ENCODE measurements at places on chromosomes 6 and 20.

DNA sequence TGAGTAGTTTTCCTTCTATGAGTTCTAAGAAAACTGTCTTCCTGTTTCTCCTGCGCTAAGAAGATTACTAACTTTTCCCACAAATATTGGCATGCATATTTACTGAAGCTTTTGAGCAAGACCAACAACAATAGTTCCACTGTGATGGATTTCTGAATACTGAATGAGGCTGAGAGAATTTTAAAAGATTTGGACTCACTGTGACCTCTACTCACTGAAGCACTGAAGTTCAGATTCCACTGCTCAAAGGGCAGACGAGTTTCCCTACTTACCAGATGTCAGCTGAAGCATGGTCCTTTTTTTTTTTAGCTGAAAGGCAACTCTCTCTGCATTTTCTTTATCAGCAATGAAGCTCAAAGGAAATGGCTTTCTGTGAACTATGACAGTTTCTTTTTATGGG lies 718.5 kb downstream of the RFPL4B start:
- no peak for DNase-seq

- no peak for DNase-seq
These were observed 2.4 kb downstream of the CTCFL start for GRCh38 chr20:57522380-57523140.

GRCh38 chr6:4394786-4395185 lies 259.4 kb upstream of the ECI2 start:
- DNase-seq: no peak

GRCh38 chr6:166336847-166337246 lies 5.5 kb downstream of the SFT2D1 start:
- DNase-seq: no peak

DNA sequence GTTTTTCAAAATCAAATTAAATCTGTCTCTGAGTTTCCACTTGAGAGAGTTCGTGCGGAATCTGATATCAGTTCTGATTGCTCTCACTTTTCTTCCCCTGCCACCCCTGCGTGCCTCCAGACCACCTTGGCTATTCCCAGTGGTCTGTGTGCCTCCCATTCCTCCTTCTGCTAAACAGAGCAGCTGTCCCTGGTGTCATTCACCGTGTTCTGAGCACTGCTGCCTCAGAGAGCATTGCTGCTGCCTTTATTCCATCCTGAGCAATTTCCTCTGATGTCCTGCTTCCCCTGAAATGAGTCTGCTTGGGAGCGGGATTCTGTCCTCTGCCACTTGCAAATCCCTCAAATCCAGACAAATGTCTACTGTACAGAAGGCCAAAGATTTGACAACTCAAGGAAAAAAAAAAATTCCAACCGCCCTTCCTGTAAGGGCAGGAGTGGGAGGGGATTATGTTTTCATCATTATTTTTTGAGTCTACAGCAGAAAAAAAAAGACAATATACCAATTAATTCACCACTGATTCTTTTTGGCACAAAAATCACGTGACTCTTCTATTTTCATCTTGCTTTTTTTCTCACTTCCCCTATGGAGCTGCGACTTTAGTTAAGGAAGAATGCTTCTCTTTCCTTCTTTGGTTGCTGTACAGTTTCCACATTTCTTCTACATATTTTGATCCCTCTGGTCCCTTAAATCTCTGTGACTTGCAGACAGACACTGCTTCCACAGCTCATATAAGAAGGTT lies 833.0 kb downstream of the EPHA7 start:
- DNase-seq: no peak

DNA sequence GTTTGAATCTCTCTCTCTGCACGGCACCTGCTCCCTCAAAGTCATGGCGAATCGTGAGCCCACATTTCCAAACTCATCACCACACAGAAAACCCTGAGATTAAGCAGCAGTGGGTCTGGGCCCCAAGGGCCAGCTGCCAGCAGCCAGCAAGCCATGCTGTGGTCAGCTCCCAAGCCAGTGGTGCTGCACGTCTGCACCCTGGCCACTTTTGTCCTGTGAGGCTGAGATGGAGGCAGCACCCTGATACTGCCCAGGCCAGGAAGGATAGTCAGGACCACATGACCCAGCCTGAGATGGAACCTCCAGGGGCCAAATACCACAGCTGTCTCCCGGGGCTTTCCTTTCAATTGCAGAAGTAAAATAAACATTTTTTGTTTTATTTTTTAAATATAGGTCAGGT lies 93.9 kb downstream of the PRND start:
- DNase-seq: no peak

- DNase-seq: no peak
These were observed 45.4 kb downstream of the MYB start for GRCh38 chr6:135226537-135226936.

DNA sequence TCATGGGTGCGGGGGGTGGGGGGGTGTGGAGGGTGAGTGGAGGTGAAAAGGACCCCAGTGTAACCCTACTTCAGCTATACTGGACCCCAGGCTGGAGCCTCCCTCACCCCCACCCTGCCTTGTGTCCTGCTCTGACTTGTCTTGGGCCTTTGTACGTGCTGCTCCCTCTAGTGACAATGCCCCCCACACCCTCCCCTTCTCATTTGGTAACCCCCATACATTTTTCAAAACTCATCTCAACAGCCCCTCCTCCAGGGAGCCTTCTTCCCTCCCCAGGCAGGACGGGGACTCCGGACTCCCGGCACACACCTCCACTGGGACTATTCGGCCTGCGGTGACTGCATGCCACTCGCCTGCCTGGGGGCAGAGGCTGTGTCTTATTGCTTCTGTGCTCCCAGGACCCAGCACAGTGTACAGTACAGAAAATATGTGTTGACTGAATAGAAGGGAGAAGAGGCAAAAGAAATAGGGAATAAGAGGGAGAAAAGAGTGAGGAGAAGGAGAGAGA lies 108.2 kb downstream of the VEGFA start:
- DNase-seq: no peak

DNA sequence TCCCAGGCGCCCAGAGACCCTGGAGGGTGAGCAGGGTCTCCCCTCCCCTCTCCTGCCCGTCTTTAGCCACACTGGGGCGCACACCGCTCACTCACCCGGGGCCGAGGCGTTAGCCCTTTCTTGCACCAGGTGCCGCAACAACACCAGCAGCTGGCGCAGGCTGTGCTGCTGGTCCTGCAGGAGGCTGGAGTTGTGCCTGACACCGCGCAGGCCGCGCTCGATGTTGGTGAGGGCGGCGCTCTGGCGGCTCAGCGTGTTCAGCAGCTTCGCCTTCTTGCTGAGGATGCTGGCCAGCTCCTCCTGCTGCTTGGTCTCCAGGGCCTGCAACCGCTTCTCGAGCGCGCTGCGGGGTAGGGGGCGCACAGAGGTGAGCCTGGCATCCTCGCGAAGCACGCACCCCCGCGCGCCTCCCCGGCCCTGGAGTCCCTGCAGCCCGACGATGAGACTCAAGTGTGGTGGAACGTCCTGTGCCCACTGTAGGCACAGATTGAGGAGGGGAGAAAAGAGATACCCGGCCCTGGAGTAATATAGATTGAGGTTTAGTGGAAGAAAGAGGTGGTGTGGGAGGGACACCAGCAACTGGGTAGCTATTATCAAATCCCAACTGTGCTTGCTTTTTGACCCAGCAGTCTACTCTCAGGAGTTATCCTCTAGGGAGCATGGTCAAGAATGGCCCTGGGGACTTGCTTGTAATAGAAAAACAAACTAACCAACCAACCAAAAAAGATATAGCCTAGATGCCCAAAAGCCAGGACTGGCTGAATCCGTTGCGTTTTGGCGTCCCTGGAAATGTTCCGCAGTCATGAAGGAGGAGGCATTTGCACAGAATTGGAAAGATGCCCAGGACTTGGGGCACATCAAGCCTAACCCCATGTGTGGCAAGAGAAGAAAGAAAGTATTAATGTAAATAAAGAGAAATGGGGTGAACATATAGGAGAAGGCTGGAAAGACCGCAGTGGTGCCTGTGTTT lies 30.9 kb downstream of the ANGPT4 start:
- DNase-seq: peak; percentile 37

GRCh38 chr20:1952737-1953530 lies 40.9 kb downstream of the PDYN start:
- no peak for DNase-seq

GRCh38 chr6:147154454-147154853 lies 49.8 kb upstream of the STXBP5 start:
- no peak for DNase-seq

- no peak for DNase-seq
These were observed 46.2 kb upstream of the SUPT3H start for GRCh38 chr6:45423824-45424450.

DNA sequence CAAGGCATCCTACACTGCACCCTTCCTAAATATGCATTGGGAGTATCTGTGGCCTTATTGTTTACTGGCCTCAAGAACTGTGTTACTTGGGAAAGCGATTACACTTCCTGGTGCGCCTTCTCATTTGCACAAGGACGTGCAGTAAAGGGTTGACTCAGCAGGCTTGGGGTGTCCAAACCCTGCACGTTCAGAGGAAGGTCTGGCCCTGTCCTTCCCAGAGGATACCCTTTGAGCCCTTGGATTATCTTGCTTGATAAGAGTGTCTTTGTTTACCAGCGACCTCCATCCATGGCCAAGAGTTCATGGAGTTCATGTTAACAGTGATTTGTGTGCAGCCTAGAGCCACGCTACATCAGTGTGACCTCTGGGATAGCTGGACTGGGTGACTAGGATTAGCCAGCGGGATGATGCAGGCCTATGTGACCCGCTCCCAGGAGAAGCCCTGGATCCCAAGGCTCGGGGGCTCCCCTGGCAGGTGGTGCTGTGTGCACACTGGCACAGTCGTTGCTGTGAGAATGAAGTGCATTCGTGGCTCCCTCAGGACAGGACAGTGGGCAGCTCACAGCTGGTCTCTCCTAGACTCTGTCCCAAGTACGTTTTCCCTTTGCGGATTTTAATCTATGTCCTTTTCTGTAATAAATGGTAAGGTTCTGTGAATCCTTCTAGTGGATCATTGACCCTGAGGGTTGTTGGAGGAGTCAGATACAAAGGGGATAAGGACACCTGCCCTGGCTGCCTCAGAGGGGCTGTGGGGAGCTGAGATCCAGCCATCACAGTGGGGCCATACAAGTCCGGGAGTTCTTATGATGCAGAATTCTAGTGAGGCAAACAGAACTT lies 73.5 kb downstream of the TTLL2 start:
- no peak for DNase-seq

DNA sequence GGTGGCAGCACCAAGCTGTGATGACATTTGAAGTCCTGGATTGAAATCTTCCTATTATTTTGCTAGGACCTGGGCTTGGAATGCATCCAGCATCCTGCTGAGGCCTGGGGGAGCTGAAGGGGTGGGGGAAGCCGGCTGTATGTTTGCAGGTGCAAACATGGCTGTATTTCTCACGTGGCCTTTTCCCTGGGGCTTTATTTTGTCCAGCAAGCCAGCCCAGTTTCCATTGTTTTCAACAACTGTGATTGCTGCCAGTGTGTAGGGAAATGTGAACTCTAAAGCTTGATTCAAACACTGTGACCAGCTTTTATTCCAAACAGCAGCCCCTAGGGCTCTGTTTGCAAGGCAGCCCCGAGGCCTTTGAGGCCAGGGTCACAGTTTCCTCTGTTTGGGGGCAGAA lies 683.0 kb downstream of the DHX35 start:
- DNase-seq: no peak

DNA sequence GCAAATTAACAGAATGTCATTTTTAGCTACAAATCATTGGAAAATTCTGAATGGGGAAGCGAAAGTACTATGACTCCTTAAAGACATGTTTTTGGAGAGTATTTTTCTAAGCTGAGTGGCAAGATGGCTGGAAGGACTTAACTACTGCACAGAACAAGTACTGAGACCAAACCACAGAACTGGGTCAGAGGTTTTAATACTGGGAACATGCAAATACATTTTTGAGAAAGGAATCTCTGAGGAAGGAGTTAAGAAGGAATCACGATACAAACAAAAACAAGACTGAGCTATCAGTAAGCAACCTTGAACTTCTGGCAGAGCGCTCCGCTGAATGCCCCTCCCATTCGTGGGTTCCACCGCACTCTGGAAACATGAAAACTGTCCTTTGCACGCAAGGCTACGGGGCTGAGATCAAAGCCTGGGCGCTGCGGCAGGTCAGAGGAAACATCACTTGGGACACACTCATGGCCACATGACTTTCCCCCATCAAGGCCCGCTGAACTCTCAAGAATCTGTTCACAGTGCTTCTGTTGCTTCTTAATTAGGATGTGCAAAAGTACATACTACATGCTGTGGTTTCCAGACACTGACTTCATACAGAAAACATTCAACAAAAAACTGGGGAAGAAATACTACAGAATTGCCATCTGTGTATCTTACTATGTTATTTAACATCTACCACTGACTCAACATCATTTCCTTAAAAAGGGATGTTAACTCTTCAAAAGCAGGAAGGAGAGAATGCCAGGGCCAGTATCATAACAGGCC lies 27.8 kb downstream of the SLC23A2 start:
- DNase-seq: peak; percentile 5

- DNase-seq: no peak
These were observed 55.4 kb downstream of the RAB44 start for GRCh38 chr6:36752886-36753506.

- DNase-seq: no peak
These were observed 44.9 kb upstream of the KCNG1 start for GRCh38 chr20:51067792-51068191.

- no peak for DNase-seq
These were observed 548.8 kb upstream of the EPHA7 start for GRCh38 chr6:93968126-93968525.

DNA sequence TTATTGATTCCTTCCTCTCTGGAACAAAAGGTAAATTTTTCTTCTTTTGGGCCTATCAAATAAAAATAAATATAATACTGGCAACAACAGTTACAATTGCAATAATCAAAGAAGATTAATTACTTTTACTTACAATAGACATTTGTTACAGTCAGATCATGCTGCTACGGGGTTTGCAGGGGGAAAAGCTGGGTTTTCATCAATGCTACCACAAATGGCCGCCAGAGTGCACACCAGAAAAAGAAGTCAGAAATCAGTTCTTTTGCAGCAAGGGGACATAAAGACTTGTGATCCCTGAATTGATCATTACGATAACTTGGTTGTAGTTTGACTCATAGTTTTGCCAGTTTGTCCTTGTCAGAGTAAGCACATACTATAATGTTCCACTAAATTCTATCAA lies 714.5 kb upstream of the EYS start:
- no peak for DNase-seq

GRCh38 chr20:16917636-16918035 lies 169.5 kb downstream of the OTOR start:
- DNase-seq: no peak

DNA sequence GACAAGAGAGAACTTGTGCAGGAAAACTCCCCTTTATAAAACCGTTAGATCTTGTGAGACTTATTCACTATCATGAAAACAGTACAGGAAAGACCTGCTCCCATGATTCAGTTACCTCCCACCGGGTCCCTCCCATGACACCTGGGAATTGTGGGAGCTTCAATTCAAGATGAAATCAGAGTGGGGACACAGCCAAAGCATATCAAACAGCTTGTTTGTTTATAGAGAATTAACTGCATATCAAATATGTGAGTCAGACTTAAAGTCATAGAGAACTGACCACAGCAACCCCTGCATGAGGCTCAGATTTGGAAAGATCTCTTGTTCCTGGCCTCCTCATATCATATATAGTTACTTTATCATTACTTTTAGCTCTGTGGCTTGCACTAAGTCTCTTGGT lies 29.1 kb upstream of the HDAC2 start:
- DNase-seq: no peak

Measured in substantia nigra (tissue), 51 donors.